ENCODE measurements at places on chromosomes 2 and 18.

DNA sequence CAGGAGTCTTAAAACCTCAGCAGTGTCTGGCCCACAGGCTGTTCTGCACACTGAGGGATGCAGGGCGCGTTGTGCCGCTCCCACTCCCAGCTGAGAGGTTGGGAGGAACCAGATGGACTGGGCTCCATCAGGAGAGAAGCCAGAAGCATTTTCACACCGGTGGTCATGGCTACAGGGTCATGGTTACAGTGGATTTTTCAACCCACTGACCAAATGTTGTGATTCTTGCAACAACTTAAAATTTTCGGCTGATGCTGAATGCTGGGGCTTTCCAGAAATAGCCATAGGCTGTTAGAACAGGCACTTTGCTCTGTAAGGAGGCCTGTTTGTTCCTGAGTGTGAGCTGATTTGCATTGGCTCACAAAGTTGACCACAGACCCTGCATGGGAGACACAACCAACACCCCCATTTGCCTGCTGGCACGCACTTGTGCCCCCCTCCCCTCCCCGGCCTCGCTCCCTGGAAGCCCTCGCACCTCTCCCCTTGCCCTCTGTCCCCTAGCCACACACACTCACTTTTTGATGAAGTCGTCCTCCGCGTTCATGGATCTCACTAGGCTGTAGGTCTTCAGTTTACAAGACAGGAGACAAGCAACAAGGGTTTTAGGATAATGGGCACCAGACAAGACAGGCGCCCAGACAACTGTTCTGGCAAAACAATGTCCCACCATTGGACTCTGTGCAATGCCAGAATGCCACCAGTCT lies 3.4 kb downstream of the LPIN1 start:
- DNase-seq, result no peak

GRCh38 chr2:196598412-196598811 lies 41.1 kb upstream of the CCDC150 start:
- DNase-seq, result no peak

GRCh38 chr2:8378016-8378810 lies 303.6 kb upstream of the ID2 start:
- DNase-seq, result no peak

DNA sequence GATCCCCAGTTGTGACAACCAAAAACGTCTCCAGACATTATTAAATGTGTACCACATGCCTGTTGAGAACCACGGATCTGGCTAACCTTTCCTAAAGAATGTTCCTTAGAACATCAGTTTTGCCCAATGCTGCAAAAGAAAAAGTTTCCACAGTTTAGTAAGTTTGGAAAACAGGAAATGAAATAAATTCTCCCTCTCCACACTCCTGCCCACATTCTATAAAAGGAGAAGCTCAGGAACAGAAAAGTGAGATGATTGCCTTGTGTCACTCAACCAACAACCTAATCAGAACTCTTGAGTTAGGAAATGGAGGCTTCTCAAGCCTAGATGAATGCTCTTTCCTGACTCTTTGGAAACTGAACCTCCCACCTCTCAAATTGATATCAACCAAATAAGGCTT lies 56.1 kb upstream of the NFE2L2 start:
- DNase-seq, result no peak

- DNase-seq, result no peak
These were observed 3.1 kb downstream of the ADAM17 start for GRCh38 chr2:9552219-9553178.

DNA sequence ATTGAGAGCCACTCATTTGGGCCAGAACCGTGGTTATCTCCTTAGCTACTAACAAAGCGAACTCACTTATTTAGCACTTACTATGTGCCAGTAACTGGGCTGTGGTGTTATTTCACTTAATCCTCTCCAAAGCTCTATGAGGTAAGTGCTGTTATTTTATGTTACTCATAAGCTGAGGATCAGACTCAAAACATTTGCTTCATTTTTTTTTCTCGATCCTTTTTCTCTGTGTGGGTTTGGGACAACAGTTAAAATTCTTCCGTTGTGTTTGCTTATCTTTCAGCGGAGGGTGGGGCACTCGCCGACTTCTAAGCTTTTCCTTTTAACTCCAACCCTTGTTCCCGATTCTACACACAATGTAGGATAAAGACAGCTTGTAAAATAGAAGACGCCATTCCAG lies 52.8 kb downstream of the TMEM178A start:
- DNase-seq, result no peak

GRCh38 chr2:220057391-220057790 lies 430.0 kb downstream of the SLC4A3 start:
- DNase-seq, result no peak

DNA sequence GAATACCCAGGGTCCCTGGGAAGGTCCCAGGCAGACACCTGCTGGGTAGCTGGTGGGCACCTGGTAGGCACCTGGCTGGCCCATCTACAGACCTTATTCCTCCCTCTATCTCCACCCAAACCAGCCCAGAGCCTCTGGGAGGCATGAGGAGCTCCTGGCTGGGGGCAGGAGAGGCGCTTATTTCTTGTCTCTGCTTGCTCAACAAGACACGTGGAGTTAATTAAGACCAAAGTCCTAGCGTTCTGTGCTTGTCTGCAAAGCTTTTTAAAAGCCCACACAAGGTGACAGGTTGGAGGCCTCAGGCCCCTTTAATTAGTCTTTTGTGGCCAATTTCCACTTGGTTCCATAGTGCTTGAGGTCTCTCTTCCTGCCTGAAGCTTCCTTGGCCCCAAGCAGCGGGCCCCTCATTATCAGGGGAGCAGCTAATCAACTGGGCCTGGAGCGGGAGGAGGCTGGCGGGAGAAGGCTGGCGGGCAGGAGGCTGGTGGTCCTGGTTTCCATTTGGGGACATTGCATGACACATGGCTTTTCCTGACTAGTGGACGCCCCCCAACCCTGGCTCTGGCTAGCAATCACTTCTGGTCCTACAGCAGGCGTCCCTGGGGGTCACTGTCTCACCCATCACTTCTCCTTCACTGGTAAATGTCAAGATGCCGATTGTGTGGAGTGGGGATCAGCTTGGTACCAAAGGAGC lies 65.4 kb upstream of the HDAC4 start:
- DNase-seq, result no peak

DNA sequence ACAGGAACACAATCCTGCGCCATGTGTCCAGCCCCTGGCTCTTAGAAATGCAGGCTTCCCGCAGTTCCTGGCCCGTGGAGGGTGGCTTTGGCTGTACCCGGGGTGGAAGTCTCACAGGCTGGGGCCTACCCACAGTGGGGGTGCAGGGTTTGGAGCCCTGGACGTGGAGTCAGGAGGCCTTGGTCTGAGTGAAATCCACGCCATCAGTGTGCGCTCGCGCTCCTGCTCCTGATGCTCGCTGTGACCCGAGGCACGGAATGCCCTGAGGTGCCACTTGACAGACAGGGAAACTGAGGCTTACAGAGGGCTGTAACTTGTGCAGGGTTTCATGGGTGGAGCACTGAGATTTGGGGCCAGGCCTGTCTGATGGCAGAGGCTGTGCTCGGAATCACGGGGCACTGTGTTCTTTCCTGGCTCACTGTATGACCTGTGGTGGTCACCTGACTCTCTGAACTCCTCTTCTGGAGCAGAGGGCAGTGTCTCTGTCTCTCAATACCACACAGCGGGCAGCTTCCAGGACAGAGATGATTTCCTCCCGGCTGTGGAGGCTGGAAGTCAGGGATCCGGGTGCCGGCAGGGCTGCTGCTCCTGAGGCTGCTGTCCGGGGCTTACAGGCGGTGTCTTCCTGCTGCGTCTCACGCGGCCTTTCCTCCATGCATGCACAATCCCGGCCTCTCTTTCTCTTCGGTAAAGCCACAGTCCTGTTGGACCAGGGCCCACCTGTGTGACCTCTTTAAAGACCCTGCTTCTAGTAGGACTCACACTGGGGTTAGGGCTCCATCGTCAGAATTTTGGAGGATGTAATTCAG lies 25.9 kb upstream of the ALLC start:
- no peak for DNase-seq

DNA sequence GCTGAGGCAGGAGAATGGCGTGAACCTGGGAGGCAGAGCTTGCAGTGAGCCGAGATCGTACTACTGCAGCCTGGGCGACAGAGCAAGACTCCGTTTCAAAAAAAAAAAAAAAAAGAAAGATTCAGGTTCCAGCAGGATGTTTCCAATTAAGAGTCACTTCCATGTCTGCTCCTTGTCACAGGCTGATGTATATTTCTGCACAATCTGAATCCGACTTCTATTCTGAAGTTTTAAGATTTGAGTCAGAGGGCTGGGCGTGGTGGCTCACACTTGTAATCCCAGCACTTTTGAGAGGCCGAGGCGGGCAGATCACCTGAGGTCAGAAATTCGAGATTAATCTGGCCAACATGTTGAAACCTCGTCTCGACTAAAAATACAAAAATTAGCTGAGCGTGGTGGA lies 24.7 kb downstream of the SNRPD1 start:
- no peak for DNase-seq

GRCh38 chr2:167342769-167343168 lies 454.5 kb downstream of the XIRP2 start:
- DNase-seq, result no peak

GRCh38 chr2:172211512-172211911 lies 108.8 kb upstream of the DLX2 start:
- DNase-seq, result no peak

DNA sequence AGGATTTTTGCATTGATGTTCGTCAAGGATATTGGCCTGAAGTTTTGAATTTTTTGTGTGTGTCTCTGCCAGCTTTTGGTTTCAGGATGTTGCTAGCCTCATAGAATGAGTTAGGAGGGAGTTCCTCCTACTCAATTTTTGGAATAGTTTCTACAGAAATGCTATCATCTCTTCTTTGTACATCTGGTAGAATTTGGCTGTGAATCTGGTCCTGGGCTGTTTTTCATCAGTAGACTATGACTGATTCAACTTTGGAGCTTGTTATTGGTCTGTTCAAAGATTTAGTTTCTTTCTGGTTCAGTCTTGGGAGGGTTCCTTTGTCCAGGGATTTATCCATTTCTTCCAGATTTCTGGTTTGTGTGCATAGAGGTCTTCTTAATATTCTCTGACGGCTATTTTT lies 166.7 kb downstream of the ST6GAL2 start:
- DNase-seq, result no peak

DNA sequence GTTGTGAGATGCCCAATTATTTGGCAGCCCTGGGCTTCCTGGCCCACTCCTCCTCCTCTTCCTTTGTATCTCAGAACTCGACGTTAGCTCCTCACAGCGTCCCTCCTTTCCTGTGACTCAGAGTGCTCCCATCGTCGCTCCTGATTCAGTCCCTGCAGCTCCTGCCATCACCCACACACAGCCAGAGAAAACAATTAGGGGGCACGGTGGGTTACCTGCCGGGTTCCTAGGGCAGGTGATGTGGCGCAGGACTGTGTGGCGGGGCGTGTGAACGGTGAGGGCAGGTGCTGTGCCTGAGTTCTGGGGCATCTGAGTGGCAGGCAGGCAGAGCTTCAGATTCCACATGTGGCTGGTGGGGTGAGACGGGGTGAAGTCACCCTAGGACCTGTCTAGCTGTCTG lies 42.6 kb downstream of the GLI2 start:
- DNase-seq, result no peak

GRCh38 chr2:3759761-3760160 lies 56.4 kb downstream of the DCDC2C start:
- no peak for DNase-seq

All from stimulated activated CD8-positive, alpha-beta memory T cell treated with anti-CD3 and anti-CD28 coated beads, Interleukin-7, amount 100 ng/mL, for 1 hour (primary cell).